Karpas-422 (cell line): ENCODE measurements at places on chromosomes 6 and 20.

- DNase-seq = no peak
These were observed 40.7 kb downstream of the RGS17 start for GRCh38 chr6:153090241-153090930.

- DNase-seq = no peak
These were observed 82.1 kb downstream of the UNC5CL start for GRCh38 chr6:40956936-40957335.

GRCh38 chr6:73969971-73970970 lies 274.3 kb downstream of the CD109 start:
- DNase-seq = peak; percentile 79

- DNase-seq = no peak
These were observed 133.0 kb downstream of the OGFRL1 start for GRCh38 chr6:71421611-71422010.

GRCh38 chr6:106470316-106470715 lies 109.8 kb downstream of the CRYBG1 start:
- DNase-seq = no peak

- DNase-seq = no peak
These were observed 46.2 kb downstream of the TTI1 start for GRCh38 chr20:37986873-37987601.

DNA sequence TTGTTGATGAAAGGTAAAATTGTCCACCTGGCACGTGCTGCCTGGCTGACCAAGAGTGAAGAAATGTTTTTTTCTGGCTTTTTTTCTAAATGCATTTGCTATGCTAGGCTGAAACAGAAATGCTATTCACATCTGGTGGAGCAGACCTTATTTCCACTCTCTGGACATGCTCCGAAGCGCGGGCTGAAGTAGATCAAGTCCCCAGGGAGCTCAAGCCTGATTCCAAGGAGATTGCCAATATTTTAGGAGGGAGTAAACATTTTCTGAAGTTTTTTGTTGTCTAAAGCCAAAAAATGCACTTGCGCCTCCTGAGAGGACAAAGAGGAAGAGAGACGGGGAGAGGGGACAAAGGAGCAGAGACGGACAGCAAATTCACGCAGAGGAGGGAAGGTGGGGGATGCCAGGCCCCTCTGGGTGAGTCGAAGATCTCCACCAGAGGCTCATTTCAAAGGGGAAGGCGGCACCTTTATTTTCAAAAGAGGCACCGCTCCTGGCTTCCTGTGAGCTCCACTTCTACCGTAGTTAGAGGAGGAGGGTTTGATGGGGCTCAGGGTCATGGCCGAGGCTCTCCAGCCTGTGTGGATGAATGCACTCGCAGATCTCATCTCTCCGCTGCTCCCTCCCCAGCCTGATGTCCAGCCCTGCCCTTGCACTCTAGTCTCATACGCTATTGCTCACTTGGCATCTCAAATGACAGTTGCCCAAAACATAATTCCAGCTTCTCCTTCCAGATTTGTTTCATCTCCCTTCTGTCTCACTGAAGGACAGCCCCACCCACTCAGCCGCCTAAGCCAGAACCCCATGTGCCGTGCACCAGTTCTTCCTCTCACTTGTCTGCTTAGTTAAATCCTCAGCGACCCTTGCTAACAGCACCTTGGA lies 23.1 kb upstream of the SMOC2 start:
- DNase-seq = no peak
